ENCODE measurements at places on chromosomes 13 and 19. TPM values are rescaled to one million over a fixed set of nuclear protein-coding genes. Genes with fewer than 3 reads are reported as not detected.

Gene CAPN12
- total RNA-seq, result not detected

Gene C13orf42
- total RNA-seq, result not detected

Gene KRTDAP
- not detected for total RNA-seq

Gene NLRP7
- not detected for total RNA-seq

Gene NMRK2
- not detected for total RNA-seq

Gene WDR62
- total RNA-seq, result 21.5 TPM

Gene IRS2
- 0.45 TPM for total RNA-seq

GRCh38 chr19:46944918-46945628 is 74.6 kb upstream of the NPAS1 start:
- peak; percentile 65 for DNase-seq

DNA sequence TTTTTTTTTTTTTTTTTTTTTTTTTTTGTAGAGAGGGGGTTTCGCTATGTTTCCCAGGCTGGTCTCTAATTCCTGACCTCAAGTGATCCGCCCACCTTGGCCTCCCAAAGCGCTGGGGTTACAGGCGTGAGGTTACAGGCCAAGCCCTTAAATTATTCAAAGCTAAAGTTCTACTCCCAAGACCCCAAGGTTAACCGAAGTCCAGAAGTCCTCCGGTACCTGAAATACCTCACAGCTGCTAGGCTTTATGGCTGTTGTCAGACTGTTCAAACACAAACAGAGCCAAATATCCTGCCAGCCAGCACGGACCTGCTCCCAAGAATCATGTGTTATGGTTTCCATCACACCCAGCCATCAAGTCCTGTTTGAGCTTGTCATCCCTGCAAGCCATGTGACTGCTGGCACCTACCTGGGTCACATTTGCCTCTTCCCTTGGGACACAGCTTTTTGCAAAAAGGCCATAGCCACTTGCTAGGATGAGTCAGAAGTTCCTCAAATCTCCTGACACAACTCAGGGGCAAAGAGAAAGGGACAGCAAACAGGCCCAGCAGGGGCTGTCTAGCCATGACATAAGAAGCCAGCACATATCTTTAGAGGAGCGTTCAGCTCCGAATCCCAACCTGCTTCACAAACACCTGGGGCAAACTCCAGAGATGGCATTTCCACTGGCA is 129.9 kb downstream of the FOXO1 start:
- no peak for DNase-seq

DNA sequence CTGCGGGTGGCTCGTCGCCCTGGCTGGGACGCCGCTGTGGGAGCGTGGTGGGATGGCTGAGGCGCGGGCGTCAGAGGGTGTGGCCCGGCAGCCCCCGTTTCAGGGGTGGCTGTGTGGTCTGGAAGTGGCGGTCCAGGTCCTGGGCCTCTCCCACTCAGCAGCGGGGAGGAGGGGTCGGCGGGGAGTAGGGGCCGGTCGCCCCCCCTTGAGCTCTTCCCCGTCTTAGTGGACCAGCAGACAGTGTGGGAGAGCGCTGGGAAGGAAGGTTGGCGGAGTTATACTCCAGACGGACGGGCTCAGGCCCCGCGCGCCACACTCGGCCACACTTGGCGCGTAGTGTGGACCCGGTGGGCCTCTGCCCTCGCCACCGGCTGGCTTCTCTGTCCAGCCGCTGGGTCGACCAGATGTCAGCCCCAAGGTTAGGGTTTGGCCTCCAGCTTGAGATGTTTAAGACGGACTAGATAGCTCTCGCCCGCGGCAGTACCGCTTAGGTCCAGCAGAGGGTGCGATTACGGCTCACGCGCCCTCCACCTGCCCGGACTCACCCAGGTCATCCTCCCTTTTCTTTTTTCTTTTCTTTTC is 21.7 kb upstream of the ZNF429 start:
- DNase-seq, result no peak

- no peak for DNase-seq
These were observed 16.8 kb downstream of the ELL start for GRCh38 chr19:18504886-18505610.

- DNase-seq, result no peak
These were observed 3.4 kb upstream of the LAMP1 start for GRCh38 chr13:113293686-113294085.

GRCh38 chr19:36819130-36819630 is 19.0 kb downstream of the ZNF790 start:
- no peak for DNase-seq

DNA sequence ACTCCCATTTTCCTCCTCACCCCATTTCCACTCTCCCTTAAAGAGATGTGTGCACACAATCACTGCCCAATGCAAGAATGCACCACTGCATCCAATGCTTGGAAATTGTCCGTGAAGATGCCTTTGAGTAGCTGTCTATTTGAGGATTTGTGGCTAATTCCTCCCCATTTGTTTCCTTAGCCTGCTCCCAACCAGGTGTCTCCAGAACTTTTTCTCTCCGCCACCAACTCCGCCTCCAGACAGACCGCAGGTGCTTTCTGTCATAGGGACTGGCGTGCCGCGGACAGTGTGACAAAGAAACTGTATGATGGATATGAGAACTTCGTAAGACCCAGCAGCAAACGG is 461 bp upstream of the TM9SF2 start:
- no peak for DNase-seq

GRCh38 chr19:51780270-51780669 is 14.7 kb upstream of the FPR3 start:
- DNase-seq, result no peak

DNA sequence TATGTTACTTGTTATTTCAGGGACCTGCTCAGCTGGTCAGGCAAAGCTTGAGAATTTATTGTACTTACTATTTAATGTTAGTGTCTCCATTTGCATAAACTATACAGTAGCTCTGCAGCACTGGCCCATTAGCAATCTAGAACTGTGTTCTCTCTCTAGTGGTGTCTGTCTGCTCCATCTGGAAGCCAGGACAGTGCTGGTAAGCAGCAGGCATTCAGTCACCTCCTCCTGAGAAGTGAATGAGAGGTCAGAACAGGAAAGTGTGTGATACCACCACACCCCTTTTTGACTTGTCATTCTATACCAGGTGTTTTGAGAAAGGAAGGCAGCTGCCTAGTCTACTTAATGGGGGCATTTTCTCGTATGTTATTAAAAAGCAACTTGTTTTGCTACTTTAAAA is 3.9 kb downstream of the COG3 start:
- DNase-seq, result no peak

DNA sequence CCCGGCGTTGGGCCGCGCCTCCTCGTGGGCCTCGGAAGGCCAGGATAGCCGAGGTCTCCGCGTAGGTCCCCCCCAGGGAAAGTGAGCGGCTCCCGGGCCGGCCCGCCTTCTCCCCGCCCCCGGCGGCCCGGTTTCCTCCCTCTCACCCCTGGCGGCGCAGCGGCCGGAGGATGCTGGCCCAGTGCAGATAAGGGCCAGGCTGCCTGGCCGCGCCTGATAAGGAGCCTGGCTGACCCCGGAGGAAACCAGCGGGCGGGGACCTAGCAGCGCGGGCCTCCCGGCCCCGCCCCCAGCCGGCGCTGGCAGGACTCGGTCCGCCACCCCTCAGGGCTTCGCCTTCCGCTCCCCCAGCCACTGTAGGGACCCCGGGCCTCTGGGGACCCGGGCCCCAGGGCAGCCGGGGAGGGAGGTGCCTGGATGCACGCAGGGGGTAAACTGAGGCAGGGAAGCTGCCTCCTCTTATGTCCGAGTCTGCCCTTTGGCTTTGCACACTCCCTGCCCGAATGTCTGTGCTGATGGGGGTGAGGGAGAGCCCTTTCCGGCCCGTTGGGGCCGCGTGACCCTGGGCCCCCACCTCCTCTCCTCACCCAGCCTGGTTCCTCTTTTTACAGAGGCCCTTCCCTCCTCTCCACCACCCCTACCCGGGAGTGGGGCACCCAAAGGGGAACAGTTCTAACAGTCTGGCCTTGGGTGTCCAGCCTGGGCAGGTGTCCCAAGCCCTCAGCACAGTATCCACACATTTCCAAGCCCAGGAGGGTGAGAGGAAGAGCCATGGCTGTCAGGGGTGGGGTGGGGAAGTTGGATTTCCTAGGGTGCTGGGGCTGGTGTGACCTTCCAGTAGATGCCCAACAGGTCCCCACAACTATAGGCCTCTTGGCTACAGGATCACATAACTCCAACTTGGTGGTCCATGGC is at the start of gene LYL1:
Gene LYL1, minus strand, starts transcription at position 193 of the 915 bp plus-strand sequence. CDS start 1,687 bp downstream, outside the sequence.
- DNase-seq, result no peak

DNA sequence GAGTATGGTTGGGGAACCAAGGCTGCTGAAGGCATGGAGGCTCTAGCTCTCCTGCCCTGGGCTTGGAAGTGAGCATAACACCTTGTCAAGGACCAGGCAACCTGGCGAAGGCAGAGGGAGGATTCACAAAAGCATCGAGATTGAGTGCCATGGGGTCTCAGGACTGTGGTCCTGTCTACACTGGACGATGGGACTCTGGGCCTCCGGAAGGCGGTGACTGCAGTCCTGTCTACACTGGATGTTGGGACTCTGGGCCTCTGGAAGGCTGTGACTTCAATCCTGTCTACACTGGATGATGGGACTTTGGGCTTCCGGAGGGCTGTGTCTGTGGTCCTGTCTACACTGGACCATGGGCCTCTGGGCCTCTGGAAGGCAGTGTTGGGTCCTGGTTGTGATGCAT is 290.4 kb downstream of the TEX29 start:
- no peak for DNase-seq

DNA sequence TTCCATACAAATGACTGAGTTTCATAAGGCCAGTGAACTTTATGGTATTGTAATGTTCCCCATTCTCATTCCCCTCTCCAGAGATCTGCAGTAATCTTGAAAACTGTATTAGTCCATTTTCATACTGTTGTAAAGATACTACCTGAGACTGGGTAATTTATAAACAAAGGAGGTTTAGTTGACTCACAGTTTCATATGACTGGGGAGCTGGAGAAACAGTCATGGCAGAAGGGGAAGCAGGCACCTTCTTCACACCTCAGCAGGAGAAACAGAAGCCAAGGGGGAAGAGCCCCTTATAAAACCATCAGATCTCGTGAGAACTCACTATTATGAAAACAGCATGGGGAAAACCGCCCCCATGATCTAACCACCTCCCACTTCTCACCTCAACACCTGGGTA is 318.7 kb upstream of the KLF12 start:
- DNase-seq, result no peak

GRCh38 chr19:48513289-48514122 is 1.9 kb upstream of the LMTK3 start:
- DNase-seq, result peak; percentile 79

GRCh38 chr19:1755467-1756171 is 2.3 kb downstream of the ONECUT3 start:
- DNase-seq, result no peak
